Mesothelial cell of epicardium (in vitro differentiated cells): ENCODE measurements at places on chromosomes 6 and 20.

- no peak for DNase-seq
These were observed 25.7 kb downstream of the DST start for GRCh38 chr6:56616967-56617366.

GRCh38 chr6:35161266-35161665 is 20.1 kb upstream of the TCP11 start:
- DNase-seq, result no peak

DNA sequence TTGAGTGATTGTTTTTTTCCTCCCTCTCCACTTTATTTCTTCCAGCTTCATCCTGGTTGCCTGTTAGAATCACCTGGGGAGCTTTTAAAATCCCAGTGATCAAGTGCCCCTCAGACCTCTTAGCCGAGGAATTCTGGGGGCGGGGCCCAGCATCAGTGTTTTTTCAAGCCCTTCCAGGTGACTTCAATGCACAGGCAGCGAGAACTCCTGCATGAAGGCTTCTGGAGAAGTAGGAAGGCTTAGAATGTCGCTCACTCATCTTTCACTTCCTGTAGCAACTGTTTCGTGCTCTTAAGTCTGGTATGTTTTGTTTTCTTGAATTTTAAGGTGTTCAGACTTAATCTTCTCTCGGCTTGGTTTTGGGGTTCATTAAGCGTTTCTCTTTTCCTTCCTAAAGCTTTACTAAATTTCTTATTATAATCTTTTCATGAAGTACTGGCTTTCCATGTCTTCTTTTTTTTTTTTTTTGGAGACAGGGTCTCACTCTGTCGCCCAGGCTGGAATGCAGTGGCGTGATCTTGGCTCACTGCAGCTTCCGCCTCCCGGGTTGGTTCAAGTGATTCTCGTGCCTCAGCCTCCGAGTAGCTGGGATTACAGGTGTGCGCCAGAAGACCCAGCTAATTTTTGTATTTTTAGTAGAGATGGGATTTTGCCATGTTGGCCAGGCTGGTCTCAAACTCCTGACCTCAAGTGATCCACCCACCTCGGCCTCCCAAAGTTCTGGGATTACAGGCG is 30.9 kb upstream of the TULP1 start:
- no peak for DNase-seq

GRCh38 chr20:41671143-41671542 is 53.0 kb upstream of the CHD6 start:
- DNase-seq, result no peak

DNA sequence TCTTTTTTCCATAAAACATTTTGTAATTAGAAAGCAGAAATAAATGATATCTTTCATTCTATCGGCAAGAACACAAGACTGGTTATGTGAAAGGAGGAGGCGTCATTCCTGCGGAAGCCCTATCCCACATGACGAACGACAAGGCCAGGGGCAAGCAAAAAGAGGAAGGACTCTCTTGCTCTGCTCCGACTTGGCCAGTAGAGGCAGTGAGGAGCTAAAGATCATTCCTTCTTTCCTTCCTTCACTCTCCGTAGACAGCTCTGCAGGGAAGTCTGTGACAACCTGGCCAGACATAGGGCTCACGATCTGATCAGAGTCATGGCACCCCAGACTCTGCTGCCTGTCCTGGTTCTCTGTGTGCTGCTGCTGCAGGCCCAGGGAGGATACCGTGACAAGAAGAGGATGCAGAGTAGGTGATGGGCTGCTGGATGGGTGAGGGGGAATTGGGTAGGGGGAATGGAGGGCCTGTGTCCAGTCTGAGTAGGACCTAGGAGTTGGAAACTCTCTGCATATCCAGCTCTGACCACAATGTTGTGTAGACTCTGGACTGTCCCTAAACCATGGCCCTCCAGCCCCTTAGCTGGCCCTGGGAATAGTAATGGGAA is at the start of gene WFDC10A:
TSS of gene WFDC10A (plus strand) at position 244 of the 605 bp plus-strand sequence. CDS start at position 319, 75 bp downstream.
- DNase-seq, result no peak

DNA sequence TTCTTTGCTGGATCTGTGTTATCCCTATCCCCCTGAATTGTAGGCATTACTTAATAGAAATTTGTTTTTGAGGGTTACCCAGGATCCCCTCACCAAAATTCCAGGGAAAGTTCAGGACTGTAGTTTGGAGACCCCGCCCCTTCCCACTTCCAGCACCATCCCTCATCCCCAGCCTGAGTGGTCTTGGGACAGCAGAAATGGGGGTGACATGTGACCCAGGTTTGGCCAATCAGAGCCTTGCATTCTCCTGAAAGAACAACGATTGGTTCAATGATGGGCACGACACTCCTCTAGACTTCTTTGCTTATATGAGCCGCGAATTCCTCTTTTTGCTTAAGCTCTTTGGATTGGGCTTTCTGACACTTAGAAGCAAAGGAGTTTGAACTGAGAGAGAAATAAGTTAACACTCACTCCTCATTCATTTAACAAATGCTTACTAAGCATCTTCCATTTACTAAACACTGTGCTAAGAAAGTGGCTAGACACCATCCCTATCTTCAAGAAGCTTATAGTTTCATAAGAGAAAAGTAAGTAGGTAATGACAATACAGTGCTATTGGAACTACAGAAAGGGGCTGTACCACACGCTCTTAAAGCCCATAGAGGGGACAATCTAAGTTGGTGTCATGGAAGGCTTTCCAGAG is 24.9 kb upstream of the PAQR8 start:
- no peak for DNase-seq
